ENCODE measurements at places on chromosomes 6 and 20.

- no peak for DNase-seq
Observed at GRCh38 chr6:141326426-141326825, 806.3 kb upstream of the GJE1 start.

- no peak for DNase-seq
Observed at GRCh38 chr6:110039981-110040383, 61.9 kb downstream of the GPR6 start.

DNA sequence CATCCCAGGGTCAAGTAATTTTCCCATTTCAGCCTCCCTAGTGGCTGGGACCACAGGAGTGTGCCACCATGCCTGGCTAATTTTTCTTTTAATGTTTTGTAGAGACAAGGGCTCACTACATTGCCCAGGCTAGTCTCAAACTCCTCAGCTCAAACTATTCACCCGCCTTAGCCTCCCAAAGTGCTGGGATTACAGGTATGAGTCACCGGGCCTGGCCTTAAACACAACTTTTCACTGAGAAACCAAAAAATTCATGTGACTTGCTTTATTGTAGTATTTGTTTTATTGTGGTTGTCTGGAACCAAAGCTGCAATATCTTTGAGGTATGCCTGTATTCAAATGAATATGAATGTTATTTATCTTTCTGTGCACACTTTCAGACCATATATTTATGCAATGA lies 72.2 kb downstream of the RWDD2A start:
- DNase-seq = no peak

DNA sequence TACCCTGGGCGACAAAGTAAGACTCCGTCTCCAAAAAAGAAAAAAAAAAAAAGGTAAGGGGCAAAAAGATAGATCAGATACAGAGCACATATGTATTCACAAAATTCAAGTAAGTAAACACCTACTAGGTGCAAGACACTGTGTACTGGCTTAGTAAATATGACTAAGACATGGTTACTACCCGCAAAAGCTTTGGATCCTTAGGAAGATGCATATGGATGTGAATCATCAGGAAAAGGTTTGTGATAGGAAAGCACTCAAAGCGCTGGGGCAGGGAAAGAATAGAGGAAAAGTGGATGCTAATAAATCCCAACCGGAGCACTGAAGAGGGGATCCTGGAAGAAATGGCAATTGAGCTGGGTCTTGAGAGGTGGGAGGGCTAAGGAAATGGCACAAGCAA lies 118.8 kb upstream of the FAM184A start:
- no peak for DNase-seq

- no peak for DNase-seq
Observed at GRCh38 chr20:10954137-10954840, 280.5 kb upstream of the JAG1 start.

DNA sequence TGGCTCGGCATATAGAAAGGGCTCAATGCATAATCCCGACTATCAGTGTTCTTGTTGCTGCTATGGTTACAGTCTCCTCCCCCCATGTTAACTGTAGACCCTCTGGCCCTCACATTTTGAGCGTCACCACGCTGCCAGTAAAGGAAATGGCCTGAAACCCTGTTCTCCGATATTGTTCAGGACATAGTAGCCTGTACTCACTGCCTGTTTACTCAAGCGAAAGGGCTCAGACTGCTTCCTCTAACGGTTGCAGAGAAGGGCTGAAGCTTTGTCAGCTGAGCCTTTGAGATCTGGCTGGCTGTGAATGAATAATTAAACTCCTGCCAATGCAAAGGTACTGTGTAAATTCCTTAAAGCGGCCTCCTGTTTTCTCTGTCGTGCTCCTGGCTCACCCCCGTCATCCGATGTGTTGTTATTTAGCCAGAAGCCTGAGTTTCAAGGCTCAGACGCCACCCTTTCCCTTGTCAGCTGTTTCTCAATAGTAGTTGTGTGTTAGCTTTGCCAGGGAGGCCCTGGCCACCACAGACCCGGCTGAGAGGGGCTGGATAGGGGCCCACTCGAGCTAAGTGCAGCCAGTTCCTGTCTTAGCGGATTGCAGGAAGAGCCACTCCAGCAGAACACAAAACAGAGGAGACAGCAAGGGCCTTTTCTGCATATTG lies 31.2 kb upstream of the RALGAPA2 start:
- DNase-seq = peak; percentile 40

DNA sequence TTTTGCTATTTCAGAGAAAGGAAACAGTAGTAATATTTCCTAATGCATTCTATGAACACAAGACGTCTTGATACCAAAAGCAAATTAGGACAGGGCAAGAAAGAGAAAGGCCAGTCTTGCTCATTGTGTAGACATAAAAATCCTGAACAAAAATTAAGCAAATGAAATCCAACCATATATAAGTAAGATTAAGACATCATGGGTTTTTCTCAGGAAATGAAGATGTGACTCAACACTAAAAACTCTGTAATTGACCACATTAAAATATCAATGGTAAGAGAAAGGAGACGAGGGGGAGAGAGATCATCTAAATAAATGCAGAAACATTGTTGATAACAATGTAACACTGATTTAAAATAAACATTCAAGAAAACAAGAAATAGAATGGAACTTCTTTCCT lies 205.4 kb downstream of the SOD2 start:
- no peak for DNase-seq

- no peak for DNase-seq
Observed at GRCh38 chr20:8601542-8601912, 467.4 kb upstream of the PLCB4 start.

- no peak for DNase-seq
Observed at GRCh38 chr6:163525926-163526325, 111.4 kb downstream of the QKI start.

DNA sequence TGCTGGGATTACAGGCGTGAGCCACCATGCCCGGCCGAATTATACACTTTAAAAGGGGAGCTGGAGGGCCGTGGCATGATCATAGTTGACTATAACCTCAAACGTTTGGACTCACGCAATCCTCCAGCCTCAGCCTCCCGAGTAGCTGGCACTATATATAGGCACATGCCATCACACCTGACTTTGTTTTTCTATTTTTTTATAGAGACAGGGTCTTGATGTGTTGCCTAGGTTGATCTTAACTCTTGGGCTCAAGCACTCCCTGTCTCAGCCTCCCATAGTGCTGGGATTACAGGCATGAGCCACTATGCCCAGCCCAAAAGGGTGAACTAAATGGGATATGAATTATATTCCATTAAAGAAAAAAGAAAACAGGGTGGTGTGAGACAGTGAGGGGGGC lies 7.8 kb downstream of the PTGIS start:
- DNase-seq = no peak

- DNase-seq = no peak
Observed at GRCh38 chr6:25050356-25050755, 114.6 kb upstream of the RIPOR2 start.

DNA sequence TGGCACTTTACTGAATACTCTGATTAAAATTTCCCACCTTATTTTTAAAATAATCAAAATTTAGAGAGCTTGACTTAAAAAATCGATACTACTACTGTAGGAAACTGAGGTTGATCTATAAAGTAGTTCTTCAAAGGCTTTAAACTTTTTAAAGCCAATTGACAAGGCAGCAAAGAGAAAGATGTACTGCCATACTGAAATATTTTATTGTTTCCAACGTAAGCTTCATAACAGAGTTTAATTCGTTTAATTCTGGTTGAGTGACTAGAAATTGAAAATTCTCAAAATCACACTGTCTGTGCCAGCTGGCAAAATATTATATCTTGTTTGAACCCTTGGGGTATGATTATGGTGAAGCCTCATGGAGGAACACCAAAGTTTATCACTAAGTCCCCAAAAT lies 207.6 kb downstream of the UNC5CL start:
- DNase-seq = no peak

GRCh38 chr20:1876217-1876921 lies 18.8 kb upstream of the SIRPA start:
- no peak for DNase-seq

- no peak for DNase-seq
Observed at GRCh38 chr6:143410859-143411270, 39.6 kb downstream of the ADAT2 start.

- no peak for DNase-seq
Observed at GRCh38 chr20:45947110-45947866, 12.8 kb downstream of the PCIF1 start.

GRCh38 chr6:84779380-84779779 lies 15.0 kb upstream of the TBX18 start:
- no peak for DNase-seq

GRCh38 chr6:84635081-84635761 lies 129.2 kb downstream of the TBX18 start:
- no peak for DNase-seq

DNA sequence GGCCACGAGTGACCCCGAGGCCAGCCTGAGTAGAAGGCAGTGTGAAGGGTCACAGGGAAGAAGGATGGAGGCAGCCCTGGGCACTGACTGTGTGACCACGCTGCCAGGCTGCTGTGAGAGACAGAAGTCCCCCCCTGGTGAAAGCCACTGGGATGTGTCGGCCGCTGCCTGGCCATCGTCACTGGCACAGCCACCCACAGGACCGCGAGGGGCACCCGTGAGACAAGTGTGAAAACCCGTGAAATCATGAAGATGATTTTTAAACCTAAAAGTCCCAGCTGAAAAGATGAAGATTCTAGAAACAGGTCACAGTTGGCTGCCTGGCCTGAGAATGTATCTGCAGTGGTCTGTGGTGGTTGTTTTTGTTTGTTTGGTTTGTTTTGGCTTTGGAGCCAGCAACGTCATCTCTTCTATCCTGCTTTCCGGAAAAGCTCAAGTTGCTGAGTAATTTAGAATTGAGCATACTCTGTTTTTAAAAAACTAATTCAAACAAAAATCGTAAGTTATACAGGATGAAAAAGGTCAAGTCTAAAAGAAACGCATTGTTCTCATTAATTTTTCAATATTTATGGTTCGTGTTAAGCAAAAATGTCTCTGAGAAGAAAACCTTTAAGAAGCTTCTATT lies 94.7 kb downstream of the HUS1B start:
- no peak for DNase-seq

GRCh38 chr20:59221707-59222252 lies 58.2 kb downstream of the ZNF831 start:
- DNase-seq = no peak

DNA sequence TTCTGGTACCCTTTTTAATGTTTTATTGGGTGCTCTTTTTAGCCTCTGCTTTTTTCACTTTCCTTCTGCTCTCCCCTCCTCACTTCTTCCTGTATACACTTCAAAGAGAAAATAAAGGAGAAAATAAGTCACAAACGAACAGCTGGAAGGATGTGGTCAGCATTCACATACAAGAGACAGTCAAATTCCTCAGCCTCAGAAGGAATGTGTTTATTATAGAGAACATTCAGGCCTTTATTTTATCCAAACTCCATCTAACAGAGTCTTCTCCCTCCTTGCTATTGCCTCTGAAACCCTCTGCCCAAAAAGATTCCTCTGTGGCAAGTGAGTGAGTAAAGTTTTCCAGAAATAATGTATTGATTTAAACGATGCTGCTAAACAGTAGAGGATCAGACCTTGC lies 490.4 kb downstream of the FRK start:
- no peak for DNase-seq

- no peak for DNase-seq
Observed at GRCh38 chr6:25259756-25260155, 19.4 kb upstream of the CARMIL1 start.

GRCh38 chr20:3710011-3710466 lies 2.4 kb downstream of the SIGLEC1 start:
- DNase-seq = no peak

- DNase-seq = no peak
Observed at GRCh38 chr6:84835340-84835739, 70.9 kb upstream of the TBX18 start.
